ENCODE measurements at places on chromosomes 5 and 9.

DNA sequence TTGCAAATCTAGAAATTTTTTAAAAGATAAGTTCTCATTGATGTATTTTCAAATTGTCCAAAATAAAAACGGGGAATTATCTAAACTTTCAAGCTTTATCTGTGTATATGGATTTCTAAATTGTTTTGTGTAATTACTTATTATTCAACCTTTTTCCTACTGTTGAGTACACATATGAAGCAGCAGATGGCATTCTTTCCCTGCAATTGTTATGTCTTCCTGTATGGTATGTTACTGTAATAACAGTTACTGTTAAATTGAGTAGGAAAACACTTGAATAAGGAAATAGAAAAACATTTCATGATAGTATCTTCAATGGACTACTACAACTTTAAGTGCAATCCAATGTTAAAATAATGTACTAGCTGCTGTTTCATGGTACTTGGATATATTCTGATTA is 124.8 kb downstream of the RANBP17 start:
- no peak for DNase-seq

- DNase-seq = no peak
Measured at GRCh38 chr9:113950195-113951031, 74.3 kb downstream of the ZNF618 start.

DNA sequence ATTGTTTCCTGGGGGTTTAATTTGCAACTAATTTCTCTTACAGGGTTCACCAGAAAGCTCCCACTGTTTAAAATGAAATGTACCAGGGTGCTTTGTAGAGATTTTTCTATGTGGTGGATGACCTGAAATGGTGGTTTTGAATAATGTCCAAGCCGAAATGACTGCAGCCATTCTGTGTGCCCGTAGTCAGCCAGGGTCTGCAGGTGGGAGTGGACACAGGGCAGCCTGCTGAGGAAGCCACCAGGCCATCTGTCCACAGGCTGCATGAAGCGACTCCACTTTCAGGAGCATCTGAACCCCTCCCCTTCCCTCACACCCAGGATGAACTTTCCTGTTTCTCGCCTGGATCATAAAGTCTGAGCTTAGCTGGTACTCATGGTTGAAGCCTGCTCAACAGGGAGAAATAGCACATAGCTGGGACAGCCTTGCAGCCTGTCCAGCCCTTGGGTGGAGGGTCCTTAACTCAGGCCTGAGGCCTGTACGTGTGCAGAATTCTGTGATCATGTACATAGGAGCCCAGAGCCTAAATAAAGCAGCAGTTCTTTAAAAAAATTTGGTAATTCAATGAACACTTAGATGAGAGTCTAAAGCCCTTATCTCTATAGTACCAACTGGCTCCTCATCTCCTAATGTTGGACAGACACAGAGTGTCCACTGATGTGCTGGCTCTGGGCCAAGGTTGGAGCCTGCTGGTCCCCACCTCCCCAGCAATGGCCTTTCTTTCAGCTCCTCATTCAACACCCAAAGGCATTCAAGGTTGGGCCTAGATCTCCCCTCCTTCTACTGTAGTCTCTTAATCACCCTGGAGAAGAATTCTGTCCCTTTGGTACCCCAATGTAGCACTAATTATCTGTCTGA is 72.8 kb downstream of the SHB start:
- DNase-seq = no peak

- no peak for DNase-seq
Measured at GRCh38 chr9:134339183-134339806, 13.0 kb downstream of the RXRA start.

DNA sequence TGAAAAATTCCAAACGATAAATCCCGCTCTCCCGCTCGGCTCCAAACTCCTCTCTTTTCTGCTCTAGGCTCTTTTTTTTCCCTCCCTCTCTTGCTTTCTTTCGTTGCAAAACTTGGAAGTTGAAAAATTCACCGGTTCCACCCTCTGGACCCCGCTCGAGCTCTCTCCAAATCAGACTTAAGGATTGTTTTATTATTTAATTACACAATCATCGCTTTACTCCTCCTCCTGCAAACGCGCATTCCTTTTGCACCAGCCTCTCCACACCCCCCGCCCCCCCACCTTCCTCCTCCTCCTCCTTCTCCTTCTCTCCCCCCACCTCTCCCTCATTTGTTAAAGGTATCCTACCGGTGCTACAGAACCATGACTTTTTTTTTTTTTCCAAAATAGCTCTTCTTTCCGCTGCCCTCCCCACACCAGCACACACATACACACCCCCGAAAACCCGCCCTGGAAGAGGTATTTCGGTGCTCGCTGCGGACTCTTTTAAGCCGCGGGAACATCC is 535 bp upstream of the NFIB start:
- no peak for DNase-seq

All from stimulated activated CD4-positive, alpha-beta T cell treated with anti-CD3 and anti-CD28 coated beads, Interleukin-4, amount 100 ng/mL, for 48 hours (primary cell).